Stimulated activated CD4-positive, alpha-beta T cell treated with anti-CD3 and anti-CD28 coated beads, Interleukin-1b, Interleukin-23, amount 100 ng/mL, for 4 hours (primary cell): ENCODE measurements at places on chromosomes 5 and 9.
A peak's percentile ranks its signal among the peaks of the same experiment; 100 is the strongest.

DNA sequence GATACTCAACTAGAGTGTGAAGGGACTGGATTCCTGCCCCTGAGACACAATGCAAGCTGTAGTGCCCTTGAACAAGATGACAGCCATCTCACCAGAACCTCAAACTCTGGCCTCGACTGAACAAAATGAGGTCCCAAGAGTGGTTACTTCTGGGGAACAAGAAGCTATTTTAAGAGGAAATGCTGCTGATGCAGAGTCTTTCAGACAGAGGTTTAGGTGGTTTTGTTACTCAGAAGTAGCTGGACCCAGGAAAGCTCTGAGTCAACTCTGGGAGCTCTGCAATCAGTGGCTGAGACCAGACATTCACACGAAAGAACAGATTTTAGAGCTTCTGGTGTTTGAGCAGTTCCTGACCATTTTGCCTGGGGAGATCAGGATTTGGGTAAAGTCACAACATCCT, 2.4 kb downstream of the ZNF483 start:
- no peak for DNase-seq

- no peak for DNase-seq
Observed at GRCh38 chr5:40796487-40796889, 1.7 kb downstream of the PRKAA1 start.

DNA sequence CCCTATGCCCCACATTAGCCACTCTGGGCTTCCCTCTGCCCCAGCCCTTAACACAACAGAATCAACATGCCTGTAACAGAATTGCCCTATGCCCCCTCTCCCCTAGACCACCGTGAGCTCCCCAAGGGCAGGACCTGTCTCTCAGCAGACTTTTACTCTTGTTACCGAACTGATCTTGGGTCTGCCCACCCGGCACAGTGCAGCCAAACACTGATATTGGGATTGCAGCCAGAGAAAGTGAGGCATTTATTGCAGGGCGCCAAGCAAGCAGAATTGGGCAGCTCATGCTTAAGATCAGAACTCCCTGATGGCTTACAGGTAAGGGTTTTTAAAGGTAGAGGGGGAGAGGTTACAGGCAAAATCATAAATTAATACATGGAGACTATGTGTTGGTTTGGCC, 33.5 kb upstream of the KCNIP1 start:
- no peak for DNase-seq

GRCh38 chr9:122779181-122779580, 9.6 kb upstream of the OR5C1 start:
- DNase-seq: no peak

DNA sequence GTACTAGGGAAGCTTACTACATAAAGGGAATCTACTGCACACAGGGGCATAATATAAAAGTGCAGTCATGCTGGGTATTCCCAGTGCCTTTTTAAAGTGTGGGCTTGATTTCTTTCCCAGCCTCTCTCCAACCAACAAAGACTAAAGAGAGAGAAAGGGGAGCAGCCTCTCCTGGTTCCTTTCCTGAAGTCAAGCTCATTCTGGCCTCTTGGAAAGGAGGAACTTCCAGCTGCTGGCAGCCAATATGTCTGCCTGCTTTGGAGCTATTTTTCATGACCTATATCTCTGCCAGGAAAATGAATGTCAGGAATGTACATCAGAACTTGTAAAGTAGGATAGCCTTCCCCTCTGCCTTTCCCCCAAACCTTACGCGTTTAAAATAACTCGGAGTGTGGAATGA, 57.1 kb downstream of the RAB3C start:
- no peak for DNase-seq

DNA sequence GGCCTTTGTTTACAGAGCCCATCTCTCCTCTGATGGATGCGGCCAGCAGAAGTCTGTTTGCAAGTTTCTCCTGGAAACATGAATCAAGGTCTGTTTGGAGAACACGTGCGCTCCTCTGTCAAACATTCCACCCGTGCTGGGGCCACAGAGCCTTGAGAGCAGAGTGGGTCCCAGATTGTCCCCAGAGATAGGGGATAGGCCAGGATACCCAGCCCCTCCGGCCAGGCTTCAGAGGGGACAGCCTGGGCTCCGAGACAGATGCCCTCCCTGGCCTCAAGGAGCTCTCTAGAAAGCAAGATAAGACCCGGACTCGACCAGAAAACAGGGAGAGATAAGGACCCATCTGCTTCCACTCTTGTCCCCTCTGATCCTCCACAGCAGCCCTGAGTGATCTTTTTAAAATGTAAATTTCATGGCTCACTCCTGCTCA, 40.4 kb upstream of the HAND1 start:
- DNase-seq: no peak

DNA sequence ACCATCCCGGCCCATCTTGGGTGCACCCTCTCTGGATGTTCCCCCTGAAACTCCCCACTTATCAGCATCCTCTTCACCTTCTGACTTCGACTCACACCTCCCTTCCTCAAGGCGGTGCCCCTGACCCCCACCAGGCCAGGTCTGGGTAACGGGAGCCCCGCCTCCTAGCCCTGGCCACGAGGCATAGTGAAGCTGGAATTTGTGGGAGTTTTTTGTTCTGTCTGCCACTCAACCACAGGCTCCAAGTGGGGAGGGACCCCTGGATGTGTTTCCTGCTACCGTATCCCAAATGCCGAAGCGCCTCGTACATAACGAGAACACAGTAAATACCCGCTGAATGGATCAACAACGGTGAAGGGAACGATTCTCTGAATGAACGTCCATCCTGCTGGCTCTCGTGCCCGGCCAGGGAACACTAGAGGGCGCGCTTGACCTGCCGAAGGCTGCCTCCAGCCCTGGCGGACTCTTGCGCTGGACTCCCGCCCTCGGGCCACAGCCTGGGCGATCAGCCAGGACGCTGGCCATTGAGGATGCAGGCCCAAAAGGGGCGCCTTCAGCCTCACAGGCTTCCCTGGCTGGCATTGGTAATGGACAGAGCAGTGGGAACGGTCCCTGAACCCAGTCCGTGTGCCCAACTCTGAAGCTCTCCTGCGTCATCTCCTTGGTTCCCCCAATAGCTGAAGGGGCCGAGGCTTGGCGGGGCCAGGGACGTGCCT, 47.3 kb upstream of the PHYKPL start:
- DNase-seq: peak; percentile 41

- DNase-seq: no peak
Observed at GRCh38 chr9:101398930-101399642, 435 bp downstream of the ZNF189 start.

- no peak for DNase-seq
Observed at GRCh38 chr5:34690898-34691297, 34.8 kb downstream of the RAI14 start.

GRCh38 chr5:108560581-108560980, 178.7 kb upstream of the FBXL17 start:
- no peak for DNase-seq

DNA sequence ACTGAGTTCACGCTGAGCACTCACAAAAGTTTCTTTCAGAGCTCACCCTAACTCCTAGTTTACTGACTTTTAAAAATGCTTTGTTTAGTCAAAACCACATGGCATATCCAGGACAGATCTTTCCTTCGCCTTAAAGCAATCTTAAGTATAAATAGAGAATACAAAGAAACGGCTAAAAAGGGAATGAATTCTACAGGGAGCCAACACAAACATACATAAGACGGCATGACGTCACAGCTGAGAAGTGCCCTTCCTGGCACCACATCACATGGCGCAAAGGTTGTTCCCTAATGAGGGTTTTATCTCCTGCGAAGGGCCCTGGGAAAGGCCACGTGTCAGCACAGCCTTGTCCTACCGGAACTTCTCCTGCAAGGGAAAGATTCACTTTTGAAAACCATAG, 141.3 kb downstream of the IRX1 start:
- no peak for DNase-seq

DNA sequence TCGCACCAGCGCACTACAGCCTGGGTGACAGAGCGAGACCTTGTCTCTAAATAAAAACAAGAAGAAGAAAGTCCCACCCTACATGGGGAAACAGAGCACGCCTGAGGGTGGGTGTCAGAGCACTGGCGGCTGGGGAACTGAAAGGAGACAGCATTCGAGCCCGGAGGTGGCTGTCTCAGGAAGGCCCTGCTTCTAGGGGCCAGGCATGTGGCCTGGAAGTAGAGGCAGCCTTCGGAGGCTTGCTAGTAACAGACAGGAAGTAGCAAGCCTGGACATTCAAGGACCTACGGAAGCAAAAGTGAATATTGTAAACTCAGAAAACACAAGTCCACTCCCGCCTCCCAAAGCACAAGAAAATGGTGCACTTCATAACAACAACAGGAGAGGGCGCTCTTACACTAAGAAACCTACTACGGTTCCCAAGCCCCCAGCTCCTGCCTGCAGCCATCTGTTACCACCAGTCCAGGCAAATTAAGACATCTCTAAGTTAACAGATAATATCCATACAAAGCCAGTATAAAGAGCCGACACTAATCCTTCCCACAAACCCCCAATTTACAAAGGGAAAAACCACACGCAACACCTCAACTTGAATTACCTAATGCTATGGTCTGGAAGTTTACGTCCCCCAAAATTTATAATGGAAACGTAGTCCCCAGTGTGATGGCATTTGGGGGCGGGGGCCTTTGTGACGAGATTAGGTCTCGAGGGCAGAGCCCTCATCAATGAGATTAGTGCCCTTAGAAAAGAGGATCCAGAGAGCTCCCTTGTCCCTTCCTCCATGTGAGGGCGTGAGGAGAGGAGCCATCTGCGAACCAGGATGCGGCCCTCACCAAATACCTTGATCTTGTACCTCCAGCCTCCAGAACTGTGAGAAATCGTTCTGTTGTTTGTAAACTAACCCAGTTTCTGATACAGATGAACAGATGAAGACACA, 7.7 kb downstream of the RASGEF1C start:
- DNase-seq: no peak

GRCh38 chr5:170254056-170254455, 21.3 kb downstream of the C5orf58 start:
- DNase-seq: peak; percentile 64

GRCh38 chr5:14775857-14776256, 95.7 kb downstream of the ANKH start:
- DNase-seq: no peak

DNA sequence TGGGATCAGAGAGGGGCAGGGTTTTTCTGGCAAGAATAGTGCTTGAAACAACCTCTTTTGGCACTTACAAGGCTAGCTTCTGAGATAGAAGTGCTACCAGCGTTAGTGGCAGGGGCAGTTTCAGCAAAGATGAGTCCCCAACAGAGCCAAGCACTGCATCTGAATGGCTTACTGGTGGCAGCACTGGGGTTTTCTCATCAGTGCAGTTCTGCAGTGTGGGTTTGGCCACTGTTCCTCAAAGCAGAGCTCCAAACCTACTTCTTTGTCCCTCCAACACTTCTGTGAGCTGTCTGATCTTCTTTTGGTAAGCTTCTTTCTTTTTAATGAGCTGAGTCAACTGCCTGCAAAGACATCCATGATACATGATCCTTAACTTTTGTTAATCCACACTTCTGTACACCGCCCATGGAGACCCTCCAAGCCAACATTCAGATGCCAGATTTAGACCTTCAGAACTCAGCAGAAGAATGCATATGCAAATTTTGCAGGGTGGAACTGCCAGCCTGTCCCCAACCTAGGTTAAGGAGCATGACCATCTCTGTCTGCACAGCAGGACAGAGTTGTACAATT, 29.9 kb upstream of the FSTL4 start:
- DNase-seq: no peak

DNA sequence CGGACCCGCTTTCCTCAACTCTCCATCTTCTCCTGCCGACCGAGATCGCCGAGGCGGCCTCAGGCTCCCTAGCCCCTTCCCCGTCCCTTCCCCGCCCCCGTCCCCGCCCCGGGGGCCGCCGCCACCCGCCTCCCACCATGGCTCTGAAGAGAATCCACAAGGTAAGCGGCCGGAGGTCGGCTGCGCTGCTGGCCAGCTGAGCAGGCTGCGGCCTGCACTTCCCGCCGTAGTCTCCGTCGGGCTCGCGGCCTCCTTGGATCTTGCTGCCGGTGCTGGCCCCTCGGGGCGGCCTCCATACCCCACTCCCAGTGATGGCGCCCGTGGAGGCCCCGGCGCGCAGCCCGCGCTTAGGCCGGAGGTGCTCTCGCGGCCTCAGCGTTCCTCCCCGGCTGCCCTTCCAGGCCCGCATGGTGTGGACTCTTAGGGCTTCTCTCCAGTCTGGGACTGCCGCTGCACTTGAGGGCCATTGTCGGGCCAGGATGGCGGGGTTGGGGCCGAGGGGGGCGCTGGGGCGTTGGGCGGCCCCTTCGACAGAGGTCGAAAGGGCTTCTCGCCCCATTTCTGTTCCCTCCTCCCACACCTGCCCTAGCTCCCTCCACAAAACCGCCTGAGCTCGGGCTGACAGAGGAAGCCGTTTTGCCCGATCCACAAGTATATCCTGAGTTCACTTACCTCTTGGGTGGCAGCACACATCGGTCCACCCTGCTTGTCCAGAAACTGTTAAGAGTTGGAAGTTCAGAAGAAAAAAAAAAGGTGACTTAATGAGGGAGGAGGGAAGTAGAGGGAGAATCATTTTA, 714 bp downstream of the UBE2D2 start:
- DNase-seq: peak; percentile 62

DNA sequence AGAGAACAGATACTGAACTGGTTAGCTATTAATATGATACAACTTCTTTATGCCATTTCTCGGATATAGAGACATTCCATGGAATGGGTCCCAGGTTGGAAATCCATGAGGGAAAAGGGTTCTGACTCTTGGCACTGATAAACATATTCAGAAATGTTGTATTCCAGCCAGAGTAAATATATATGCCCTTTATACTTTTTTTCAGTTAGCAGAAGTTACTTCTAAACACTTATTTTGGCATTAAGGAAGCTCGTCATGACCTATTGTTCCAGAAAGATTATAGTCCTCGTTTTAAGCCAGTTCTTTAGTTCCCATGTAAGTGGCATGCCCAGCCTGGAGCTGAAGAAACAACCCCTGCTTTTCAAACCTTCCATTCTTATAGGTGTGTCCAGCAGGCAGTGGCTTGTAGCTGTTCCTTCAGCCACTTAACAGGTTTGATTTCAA, 181.6 kb downstream of the CD180 start:
- no peak for DNase-seq

DNA sequence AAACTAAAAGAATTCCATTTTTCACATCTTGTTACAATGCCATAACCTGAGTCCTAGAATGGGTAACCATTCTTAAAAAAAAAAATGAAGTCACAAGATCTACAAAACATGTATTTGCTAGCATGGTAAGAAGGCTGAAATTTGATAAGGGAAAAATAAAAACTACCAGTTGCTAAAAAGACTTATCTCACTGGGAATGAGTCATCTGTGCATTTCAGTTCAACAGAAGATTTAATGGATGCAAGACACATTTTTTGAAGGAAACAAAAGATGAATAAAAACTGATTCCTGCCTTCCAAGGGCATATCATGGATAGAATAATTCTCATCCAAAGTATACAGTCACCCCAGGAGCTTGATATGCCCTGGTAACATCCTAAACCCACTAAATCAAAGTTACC, 47.2 kb downstream of the SGTB start:
- no peak for DNase-seq
